ENCODE measurements at places on chromosomes 4 and X.

DNA sequence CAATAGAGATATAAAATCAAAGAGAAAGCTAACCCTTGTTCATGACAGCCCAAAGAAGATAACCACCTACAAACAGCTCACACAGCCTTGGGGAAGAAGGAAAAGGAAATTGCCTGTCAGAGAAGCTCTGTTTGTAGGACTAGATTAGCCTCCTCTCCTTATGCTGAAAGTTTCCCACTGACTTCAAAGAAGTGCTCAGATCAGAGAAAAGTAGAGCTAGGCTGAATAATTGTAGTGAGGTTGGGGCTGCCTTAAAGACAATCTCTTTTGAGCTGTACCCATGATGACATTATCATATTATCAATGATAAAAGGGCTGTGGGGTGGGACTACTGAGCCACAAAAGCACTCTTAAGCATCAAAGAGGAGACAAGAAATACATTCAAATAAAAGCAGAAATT, 223.0 kb upstream of the GALNT7 start:
- DNase-seq = no peak

GRCh38 chr4:110540581-110540980, 64.6 kb downstream of the ENPEP start:
- DNase-seq = peak; percentile 33

GRCh38 chr4:44701037-44701436, 22.8 kb downstream of the GUF1 start:
- no peak for DNase-seq

- peak; percentile 4 for DNase-seq
Measured at GRCh38 chrX:148661035-148661434, 160.6 kb downstream of the AFF2 start.

- no peak for DNase-seq
Measured at GRCh38 chr4:70315928-70316327, 18.9 kb upstream of the CABS1 start.

- peak; percentile 11 for DNase-seq
Measured at GRCh38 chr4:179307297-179308136, 1865.3 kb upstream of the AGA start.

DNA sequence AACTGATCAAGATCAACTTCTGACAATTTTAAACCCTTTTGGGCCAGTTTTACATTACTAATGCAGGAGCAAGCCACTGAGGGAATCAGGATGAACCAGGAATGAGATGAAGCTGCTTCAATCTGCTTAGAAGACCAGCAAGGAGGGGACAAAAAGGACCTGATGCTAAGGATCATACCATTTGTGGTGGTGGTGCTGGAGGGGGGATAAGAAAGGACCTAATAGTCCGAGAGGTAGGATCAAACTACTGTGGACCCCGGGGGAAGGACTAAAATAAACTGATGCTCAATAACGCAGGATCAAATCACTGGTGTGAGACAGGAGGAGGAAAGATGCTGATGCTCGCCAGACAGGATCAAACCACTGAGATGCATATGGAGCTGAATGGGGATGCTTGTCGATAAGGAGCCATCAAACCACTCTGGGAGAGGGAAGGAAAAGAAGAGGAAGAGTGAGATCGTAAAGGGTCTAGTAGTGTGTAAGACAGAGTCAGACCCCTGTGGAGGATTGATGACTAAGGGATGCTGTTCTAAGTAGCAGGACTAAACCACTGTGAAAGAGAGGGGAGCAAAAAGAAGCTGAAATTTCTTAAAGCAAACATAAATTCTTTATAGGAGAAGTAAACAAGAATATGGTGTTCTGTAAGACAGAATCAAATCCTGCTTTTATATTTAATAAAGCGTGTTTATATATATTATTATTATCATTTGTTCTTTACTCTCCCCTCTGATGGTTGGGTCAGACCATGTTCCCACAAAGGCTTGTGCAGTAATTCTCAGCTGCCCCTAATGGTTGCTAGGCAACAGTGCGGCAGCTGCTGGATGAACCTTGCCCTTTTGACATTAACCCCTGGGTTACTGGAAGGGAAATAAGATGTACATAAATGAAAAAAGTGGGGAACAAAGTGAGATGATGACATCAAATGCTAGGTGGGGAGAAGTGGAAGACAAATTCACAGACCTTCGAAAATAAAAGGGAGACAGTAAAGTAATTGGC, 432.5 kb upstream of the FGF16 start:
- DNase-seq = no peak

GRCh38 chrX:141936080-141936479, 32.4 kb downstream of the MAGEC1 start:
- DNase-seq = peak; percentile 0

Data from fibroblast of villous mesenchyme (primary cell).